ENCODE measurements at places on chromosomes 11 and 22. TPM values are rescaled to one million over a fixed set of nuclear protein-coding genes. Genes with fewer than 3 reads are reported as not detected.

OR51E1 gene
- total RNA-seq, result not detected

- no peak for DNase-seq
Measured at GRCh38 chr11:118503216-118503615, 24.1 kb upstream of the TTC36 start.

DNA sequence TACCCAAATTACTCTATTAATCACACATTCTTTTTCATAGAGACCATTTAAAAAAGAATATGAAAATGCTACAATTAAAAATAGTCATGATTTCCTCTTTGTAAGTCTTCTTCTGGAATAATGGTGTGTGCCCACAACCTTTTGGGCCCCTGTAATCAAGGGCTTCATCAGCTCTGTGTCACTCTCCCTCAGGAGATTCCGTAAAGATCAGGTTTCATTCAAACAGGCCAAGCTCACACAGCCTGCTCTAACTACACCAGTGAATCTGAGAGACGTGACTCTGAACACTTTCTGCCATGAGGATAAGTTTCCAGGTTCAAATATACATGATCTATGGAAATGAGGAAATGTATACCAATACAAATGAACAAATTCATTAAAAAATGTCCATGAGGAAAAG, 9.5 kb downstream of the DRICH1 start:
- DNase-seq, result no peak

DNA sequence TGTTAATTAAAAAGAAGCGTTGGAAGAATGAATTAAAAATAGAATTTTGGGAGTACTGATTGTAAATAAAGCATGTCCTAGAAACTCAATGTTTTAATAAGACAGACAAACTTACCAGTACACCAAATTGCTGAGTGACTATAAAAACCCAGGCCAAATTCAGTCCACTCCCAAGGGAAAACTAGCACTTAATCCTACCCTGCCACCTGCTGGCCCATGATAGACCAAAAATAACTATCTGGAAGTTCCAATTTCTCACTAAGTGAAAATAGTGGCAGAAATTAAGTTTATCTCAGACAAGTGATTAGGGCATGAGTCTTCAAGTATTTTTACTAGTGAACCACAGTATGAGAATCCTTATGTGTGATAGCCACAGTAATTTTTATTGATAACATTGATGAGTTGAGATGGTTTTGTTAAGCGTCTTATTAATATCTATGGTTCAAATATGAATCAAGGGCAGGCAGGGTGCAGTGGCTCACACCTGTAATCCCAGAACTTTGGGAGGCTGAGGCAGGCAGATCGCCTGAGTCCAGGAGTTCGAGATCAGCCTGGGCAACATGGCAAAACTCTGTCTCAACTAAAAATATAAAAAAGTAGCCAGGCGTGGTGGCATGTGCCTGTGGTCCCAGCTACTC, 9.8 kb upstream of the DDX10 start:
- DNase-seq, result peak; percentile 39

DNA sequence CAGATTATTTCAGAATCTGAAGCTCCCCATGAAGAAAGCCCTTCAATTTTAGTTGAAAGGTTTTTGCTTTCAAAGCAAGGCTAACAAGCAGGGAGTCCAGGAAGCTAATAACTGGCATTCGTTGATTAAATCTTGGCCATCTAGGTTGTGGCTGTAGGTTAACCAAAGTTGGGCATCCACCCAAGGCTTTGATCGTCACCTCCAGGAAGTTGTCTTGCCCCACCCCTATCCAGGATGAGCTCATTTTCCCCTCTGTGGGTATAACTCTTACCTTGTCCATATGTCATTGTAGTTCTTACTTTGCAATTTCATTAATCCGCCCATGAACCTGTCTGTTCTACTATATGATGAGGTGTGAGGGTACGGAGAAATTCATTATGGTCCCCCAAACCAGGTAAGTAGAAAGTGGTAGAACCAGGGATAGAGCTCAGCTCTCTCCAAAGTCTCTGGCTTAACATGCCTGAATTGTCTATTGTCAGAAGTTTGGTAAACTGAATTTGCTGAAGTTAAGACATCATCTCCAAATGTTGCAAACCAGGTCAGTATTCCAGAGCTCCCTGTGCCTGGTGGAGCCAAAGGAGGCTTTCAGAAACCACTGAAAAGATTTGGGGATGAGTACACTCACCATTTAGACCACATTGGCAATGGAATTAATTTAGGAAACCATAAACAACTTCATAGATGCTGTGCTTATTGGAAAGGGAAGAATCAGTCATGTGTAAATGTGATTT, 97.1 kb downstream of the CD44 start:
- peak; percentile 51 for DNase-seq

DNA sequence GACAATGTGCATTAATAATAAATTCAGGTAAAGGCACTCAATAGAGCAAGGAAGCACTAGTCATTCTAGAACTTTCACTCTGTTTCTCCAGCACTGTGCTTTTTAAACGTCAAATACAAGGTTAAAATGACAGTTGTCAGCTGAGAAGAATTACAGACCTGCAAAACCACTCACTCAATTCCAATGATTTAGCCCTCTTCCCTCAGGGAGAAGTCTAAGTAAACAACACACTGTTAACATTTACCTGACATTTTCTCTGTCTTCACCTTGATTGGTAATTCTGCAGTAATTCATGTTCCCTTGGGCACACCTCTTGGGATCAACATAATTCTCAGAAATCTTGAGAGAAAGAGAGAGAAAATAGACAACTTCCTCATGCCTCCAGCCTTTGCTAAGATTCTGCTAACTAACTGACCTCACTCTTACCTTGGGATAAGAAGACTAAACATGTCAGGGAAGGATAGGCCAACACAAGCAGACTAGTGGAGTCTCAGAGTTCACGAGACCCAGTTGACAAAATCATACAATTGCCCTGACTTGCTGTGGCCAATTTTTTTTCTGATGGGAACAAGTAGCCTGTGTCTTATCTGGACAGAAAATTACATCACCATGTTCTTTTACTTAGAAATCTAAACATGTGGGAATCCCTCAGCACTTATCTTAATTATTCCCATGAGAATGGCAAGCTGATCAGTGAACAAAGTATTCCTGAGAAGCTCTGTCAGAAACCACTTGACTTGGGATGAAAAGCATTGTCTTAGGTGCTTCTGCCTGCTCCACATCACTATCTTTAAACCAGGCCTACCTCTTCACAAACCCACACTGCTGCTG, 516.8 kb upstream of the FAT3 start:
- DNase-seq, result no peak
